T-helper 22 cell (primary cell): ENCODE measurements at places on chromosomes 7 and 10.

- DNase-seq: no peak
These were observed 128.4 kb upstream of the PALS2 start for GRCh38 chr7:24444666-24445440.

DNA sequence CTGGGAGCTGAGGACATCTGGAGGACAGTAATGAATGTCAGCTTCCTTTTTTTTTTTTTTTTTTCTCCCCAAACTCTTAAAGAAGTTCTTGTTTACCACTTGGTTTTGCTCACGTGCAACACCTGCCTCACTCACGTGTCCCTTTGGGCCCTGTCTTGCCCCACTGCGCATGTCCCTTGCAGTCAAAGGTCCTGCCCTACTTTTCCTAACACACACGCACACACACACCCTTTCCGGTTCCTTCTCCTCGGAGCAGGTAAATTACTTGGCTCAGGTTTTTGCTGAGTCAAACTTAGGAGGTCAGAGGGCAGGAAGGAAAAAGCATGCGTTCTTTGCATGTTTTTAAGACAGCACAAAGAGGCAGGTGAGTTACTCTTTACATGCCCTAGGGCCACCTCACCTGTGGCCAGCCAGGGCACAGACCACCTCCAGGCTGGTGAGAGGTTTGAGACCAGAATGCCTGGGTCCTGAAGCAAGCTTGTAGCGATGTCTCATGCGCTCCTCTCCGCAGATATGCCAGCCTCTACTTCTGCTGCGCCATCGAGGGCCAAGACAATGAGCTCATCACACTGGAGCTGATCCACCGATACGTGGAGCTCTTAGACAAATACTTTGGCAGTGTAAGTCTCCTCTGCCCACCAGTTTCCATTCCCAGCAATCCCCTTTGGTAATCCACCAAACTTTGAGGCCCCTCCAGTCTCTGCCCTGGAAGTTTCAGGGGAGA is 2.8 kb downstream of the AP1S1 start:
- no peak for DNase-seq

- no peak for DNase-seq
These were observed 49.0 kb upstream of the LYZL1 start for GRCh38 chr10:29239569-29240472.

DNA sequence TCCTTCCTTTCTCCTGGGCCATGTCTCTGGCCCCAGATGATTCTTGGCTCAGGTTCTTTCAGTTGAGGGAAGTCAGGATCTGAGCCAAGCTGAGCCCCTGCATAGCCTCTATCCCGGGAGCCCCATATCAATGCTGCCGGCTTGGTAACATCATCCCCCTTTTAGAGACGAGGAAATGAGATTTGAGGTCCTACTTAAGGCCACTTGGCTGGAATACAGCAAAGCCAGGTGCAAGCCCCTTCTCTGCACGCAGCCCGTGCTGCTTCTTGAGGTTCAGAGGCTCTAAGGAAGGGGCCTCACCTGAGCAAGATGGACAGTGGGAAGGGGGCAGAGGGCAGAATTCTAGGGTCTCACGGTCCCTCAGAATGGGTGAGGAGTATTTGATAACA is 2.4 kb upstream of the IRF5 start:
- no peak for DNase-seq

DNA sequence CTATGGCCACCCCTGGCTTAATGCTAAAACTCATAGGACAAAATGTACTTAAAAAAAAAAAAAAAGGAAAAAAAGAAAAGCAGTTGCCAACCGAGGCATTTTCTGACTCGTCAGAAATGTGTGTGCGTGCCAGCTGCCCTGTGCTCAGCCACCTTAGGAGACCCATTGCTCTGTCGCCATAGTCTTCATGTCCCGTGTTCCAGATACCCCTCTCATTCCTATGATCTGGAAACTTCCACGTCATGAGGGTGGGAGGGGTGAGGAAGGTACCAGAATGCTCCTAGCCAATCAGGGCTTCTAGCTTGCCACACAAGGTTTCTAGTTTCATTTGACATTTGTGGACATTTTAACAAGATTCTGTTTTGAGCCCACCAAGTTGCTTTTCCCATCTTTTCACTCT is 212.9 kb downstream of the TCF7L2 start:
- DNase-seq: no peak

GRCh38 chr10:85900061-85900460 is 466.5 kb downstream of the GRID1 start:
- DNase-seq: no peak

DNA sequence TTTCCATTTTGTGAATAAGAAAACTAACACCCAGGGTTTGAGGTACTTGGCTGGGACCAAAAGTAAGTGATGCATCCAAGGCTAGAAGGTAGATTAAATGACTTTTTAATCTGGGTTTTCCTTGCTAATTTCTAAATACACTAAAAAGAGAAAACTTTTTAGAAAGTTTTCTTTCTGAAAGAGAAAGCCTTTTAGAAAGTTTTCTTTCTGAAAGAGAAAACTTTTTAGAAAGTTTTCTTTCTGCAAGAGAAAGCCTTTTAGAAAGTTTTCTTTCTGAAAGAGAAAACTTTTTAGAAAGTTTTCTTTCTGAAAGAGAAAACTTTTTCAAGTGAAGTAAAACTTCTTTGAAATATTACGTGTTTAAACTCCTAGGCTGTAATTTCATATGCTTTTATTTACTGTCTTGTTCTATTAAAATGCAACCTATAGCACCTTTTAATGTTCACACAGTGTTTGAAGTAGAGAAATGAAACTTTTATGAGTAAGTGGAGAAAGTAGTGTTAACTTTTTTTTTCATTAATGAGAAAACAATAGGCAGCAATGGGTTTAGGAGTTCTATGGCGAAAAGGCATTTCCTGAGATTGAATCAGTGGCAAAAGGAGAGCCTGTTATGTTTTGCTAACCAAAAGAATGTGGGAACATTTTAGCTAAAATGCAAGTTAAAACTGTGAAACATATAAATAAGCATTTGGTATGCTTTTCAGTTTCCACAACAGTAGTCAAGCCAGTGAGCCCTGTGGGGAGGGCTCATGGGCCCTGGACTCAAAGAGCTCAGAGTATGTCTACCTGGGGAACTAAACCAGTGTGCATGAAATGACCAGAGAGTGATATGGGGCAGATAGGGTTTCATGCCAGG is 103.7 kb downstream of the RBM20 start:
- DNase-seq: no peak

DNA sequence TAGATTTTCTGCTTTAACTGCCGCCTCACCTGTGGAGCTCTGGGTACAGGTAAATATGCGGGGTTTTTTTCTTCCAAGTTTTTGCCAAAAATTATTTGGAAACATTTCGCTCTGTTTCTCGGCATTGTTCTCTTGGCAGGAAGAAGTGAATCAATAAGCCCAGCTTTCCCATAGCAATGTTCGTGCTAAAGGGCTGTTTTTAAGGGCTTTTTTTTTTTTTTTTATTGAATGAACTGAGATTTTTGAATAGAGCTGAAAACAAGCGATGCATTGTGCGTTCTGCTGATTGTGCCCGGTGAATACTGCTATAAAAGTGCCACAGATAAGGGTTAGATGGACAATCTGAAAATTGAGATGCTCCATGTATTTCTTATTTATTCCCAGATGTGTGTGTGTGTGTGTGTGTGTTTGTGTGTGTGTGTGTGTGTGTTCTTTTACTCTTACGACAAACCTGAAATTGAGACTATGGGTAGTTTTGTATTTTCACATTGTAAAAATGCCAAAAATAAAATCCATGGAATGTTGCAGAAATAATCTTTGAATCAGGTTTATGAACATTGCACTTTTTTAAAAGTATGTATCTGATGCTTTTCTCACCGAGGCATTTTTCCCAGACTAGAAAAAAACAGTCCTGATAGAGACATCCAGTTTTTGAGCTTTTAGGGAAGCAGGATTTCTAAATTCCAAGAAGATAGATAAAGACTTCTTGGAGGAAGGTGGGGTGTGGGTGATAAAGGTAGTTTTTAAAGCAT is 30.5 kb downstream of the KIAA1217 start:
- DNase-seq: no peak

- DNase-seq: no peak
These were observed 53.5 kb downstream of the PODXL start for GRCh38 chr7:131502810-131503508.

GRCh38 chr7:1409555-1409954 is 49.7 kb downstream of the MICALL2 start:
- DNase-seq: no peak

DNA sequence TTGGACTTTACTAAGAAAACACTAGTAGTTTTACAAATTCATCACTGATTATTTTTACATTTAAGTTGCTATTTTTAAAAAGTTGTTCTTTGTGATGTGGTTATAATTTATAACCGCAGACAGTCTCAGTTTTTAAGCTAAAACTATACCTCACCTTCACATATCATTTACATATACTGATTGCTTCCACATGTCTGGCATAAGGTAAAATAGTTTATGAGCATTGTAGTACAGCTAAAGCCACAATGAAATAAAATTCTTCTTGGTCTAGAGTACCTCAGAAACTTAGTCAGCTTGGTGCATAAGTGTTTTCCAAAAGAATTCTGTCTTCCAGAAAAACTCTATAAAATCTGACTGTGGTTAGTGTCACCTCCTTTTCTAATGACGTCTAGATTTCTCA is 13.0 kb downstream of the SEMA3A start:
- DNase-seq: no peak

GRCh38 chr10:128567551-128567950 is 441.3 kb upstream of the MKI67 start:
- DNase-seq: no peak

GRCh38 chr7:47763063-47763974 is 181.4 kb upstream of the TNS3 start:
- DNase-seq: no peak

- no peak for DNase-seq
These were observed 20.8 kb upstream of the PTF1A start for GRCh38 chr10:23171232-23171876.

DNA sequence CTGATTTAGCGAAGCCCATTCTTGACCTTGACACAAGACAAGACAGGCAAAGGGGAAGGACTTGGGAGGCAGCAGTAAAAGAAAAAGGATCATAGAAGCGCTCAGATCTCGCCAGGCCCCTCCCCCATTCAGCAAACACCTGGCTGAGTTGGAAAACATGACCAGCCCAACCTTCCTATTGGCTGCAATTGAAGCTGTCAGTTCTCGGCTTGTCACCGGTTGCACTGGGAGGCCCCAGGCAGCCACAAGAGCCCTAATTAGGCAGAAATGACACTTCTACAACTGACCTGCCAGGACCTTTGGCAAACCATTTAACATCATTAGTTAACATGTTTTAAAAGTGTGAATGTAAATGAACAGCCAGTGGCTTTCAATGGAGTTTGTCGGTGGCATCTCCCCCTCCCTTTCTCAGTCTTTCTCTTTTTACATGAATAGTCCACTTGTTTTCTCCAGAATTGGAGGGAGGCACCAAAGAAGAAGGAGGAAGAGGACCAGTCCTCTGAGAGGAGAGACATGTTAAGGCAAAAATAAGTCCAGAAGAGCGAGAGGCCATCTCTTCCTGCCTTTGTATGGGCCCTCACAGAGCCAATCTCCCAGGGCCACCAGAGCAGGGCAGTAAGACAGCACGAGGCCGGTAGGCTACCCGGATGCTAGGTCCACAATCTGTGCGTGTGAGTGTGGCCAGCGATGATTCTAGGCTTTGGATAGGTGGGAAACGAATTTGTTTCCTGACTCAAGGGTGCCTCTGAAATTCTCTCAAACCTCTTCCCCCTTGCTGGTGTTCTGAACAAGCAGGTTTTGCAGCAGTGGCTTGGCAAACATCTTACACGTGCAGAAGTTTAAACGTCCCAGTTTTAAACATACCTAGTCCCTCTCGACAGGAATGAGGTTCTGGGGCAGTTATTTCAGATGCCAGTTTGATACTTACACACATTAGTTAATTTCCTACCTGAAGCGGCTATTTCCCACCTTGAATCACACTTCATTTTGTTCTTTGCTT is 15.0 kb upstream of the ENO4 start:
- no peak for DNase-seq

- no peak for DNase-seq
These were observed 84.7 kb downstream of the SEM1 start for GRCh38 chr7:96624954-96625353.

DNA sequence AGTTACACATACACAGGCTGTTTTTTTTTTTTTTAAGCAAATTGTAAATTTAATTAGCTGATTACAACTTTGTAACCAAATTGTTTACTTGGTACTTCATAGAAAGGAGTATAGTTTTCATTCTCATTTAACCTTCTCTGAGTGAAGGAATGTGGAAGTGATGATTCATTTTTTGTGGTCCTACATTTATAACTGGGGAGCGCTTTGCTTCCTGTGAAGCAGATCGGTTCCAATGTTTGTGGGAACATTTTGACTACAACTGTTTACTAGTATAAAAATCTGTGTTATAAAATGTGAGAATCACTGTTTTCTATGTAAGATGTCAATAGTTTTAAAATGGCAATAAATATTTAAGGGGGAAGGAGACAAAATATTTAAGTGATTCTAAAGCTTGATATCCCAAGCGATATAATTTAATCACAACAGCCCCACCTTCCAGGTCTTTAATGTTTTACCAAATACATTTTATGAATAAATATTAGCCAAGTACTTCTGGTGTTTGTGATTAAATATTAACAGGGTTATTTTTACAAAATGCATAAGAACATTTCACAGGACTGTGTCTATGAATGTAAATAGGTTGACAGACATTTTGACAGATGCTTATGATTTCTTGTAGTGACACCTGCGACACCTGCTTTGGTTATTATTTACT is 57.1 kb downstream of the NXPH1 start:
- DNase-seq: no peak

- DNase-seq: no peak
These were observed 101.4 kb downstream of the TBXAS1 start for GRCh38 chr7:139930286-139930965.

DNA sequence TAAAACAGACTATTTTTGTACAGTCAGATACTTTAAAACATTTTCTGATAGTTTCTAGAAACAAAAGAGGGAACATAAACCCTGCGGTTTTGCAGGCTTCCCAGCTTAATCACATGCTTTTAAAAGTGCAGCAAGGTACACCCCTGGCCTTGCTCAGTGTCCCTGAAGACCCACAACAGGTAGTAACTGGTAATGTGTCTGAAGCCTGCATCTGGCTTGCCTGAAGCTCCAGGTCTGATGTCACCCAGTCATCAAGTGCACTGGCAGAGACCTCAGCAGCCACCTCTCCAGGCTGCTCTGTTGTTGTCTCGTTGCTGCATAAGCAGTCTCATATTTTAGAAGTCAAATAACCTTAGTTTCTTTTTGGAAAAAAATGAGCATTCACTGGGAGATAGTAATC is 376.1 kb upstream of the MTPN start:
- DNase-seq: no peak
